ENCODE measurements at places on chromosomes 2 and 18. TPM values are rescaled to one million over a fixed set of nuclear protein-coding genes. Genes with fewer than 3 reads are reported as not detected.

CRYGB gene
- total RNA-seq: not detected

MAB21L4 gene
- total RNA-seq: not detected

PLA2R1 gene
- 7.5 TPM for total RNA-seq

TLK1 gene
- total RNA-seq: 60.6 TPM

CAVIN2 gene
- total RNA-seq: 16.4 TPM

ABCG8 gene
- total RNA-seq: not detected

LYPD6 gene
- total RNA-seq: 3.2 TPM

SFXN5 gene
- total RNA-seq: 8.0 TPM

ADAM23 gene
- not detected for total RNA-seq

SERPINB4 gene
- total RNA-seq: not detected

LTBP1 gene
- total RNA-seq: 99.0 TPM

REG3G gene
- not detected for total RNA-seq

ZNF396 gene
- 2.0 TPM for total RNA-seq

KIAA2012 gene
- total RNA-seq: not detected

RBMS1 gene
- total RNA-seq: 66.8 TPM

RNPEPL1 gene
- total RNA-seq: 33.7 TPM

AGXT gene
- total RNA-seq: not detected

MBP gene
- 31.6 TPM for total RNA-seq

ANKRD62 gene
- not detected for total RNA-seq

KCNJ13 gene
- total RNA-seq: not detected

FAP gene
- total RNA-seq: 8.7 TPM
